ENCODE measurements at places on chromosomes 7 and 10. TPM values are rescaled to one million over a fixed set of nuclear protein-coding genes. Genes with fewer than 3 reads are reported as not detected.

SLC18A3 gene
- total RNA-seq, result not detected

ZNF467 gene
- 6.5 TPM for total RNA-seq

LAMB4 gene
- total RNA-seq, result 0.20 TPM

BAG3 gene
- 66.7 TPM for total RNA-seq

TMEM140 gene
- 26.5 TPM for total RNA-seq

ACTR3C gene
- 0.69 TPM for total RNA-seq
